NCI-H1694 (cell line): ENCODE measurements at places on chromosomes 2 and 18.

GRCh38 chr2:28271231-28271918 is 121.3 kb upstream of the FOSL2 start:
- DNase-seq: no peak

GRCh38 chr2:119760237-119760955 is 674 bp downstream of the PTPN4 start:
- no peak for DNase-seq

DNA sequence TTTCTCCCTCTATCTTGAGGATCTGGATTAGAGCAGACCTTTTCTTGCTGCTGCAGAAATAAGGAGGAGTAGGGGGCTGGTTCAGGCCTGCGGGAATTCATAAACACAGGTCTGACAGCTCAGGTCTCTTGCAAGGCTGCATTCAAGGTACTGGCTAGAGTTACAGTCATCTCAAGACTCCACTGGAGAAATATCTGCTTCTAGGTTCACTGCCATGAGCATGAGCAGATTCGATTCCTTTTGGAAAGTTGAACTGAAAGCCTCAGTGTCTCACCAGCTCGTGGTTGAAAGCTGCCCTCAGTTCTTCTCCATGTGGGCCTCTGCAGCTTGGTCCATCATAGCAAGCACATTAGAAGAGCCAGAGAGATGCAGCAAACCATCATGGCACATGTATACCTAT is 124.4 kb upstream of the SETBP1 start:
- DNase-seq: no peak

- no peak for DNase-seq
Measured at GRCh38 chr2:1773883-1774282, 29.6 kb upstream of the PXDN start.

DNA sequence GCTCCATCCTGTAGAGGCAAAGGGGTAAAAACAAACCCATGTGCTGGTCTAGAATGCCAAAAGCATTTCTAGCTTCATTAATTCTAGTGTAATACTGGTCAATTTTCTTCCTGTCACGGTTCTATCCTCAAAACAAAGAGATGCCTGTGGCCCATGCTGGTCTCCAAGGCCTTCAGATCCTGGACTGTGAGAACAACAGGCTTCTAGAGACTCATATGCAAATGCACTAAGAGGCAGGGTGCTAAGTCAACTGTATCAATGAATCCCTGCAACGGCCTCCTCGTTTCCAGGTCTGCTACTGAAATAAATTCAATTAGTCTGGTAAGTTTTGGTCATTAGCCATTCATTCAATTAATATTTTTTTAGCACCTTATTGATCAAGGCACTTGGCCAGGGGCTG is 4.0 kb downstream of the IFT172 start:
- no peak for DNase-seq

DNA sequence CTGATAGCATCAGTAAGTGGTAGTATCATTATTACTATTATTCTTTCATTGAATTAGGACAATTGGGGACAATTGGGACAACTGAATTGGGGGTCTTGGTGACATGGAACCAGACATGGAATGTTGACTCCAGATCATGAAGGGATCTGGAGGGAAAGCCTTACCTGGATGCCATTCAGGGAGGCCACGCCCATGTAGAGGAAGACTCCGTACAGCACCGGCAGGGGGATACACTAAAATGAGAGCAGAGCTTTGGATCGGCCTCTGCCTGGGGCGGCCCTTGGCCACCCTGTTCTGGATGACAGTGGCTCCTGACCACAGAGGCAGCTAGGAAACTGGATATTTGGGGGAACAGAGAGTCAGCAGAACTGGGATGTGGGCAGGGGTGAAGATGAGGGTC is 29.2 kb downstream of the MTHFD2 start:
- DNase-seq: no peak

- peak; percentile 88 for DNase-seq
Measured at GRCh38 chr2:47239119-47239969, 84.2 kb upstream of the STPG4 start.

DNA sequence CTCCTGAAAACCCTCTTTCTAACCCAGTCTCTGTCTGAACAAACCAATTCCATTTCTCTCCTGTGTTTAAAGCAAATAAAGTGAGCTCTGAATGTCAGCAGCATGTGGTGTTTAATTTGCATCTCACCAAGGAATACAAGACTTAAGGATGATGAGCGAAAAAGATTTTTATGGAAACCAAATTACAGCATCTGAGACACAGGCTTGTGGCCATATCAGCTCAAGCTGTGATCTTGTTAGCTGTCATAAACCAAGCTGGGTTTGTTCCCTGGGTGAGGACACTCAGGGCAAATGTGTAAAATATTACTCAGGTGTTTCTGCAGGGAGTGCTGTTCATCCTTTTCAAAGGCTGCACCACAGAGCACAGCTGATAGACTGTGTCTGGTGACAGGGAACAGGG is 129.3 kb upstream of the REV1 start:
- no peak for DNase-seq

GRCh38 chr2:85728883-85729824 is 24.6 kb upstream of the ATOH8 start:
- peak; percentile 62 for DNase-seq

- DNase-seq: no peak
Measured at GRCh38 chr18:53375621-53376020, 848.8 kb downstream of the MBD2 start.

DNA sequence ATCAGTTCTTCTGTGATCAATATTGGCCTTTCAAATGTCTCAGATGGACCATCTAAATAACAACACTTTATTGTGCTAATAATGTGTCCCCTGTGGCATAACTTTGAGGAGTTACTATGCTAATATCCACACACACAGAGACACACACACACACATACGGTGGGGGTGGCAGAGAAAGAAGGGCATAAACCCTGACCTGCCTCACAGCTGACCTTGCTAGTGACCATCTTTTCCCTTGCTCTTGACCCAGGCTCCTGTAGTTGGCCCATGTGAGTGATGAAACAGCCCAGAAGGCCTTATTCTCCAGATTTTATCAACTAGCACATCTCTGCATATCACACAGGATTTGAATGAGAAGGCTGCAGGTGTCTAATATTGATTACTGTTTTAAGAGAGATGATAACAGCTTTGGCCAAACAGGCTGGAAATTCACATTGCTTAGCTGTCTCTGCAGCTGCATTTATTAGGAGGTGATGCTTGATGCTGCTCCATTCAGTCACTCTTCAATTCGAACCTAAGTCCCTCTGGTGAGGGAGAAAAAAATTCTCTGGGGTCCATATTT is 176.4 kb downstream of the ACTR3 start:
- DNase-seq: no peak

DNA sequence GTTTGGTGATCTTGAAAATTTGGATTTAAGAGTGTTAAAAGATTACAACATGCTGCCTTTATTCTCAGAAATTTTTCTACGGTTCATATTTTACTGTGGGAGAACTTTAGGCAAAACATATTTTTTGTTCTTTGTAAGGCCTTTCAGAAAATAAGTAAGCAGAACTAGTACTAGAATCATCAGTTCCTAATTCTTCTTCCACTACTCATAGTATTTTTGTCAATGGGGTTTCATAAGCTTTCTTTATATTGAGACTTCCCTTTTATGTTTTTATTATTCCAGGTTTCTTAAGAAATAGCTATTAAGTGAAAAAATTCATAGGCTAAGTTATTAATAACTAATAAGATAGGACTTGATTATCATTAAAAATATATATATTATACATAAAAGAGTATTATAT is 12.4 kb downstream of the UGGT1 start:
- DNase-seq: no peak

DNA sequence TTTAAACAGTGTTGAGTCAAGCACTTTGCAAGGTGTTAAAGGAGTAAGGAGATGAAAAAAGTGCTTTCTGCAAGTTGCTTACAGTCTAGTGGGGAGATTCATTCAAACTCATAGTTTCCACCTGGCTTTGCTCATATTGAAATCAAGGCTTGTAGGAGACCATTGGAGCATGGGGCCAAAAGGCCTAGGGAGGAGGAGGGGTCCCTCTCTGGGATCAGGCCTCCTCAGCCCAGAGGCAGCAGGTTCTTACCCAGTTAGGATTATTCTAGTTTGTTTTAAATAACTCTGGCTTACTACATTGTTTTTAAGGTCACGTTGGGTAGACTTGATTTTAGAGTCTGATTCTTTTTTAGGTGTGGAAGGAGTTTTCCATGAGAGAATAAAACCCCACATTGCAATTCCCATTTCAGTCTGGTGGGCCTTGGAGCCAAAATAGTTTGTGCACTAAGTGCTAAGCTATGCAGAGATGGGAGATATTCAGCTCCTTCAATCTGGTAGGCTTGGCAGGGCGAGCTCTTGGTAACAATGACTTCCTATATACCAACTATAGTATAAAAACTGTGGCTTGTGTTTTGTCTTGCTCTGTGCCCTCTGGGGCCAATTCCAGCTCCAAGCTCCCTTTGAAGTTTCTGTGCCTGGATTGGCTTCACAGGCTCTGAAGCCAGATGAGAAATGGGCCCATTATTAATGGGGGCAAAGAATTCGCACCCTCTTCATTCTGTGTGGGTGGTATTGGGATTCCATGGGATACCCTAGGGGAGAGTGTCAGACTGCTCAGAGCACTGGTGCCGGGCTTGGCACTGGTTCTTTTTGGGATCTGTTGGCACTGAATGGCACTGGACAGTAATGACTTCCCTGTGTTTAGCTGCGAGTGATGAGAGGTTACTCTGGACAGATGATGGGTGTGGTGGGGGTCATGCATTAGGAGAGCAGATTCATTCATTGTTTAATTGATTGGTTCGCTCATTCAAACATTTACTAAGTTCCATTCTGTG is 301.1 kb downstream of the MYCN start:
- DNase-seq: no peak

- DNase-seq: no peak
Measured at GRCh38 chr2:112493858-112494648, 12.1 kb downstream of the TTL start.

- DNase-seq: no peak
Measured at GRCh38 chr18:9016633-9017166, 85.8 kb upstream of the NDUFV2 start.

DNA sequence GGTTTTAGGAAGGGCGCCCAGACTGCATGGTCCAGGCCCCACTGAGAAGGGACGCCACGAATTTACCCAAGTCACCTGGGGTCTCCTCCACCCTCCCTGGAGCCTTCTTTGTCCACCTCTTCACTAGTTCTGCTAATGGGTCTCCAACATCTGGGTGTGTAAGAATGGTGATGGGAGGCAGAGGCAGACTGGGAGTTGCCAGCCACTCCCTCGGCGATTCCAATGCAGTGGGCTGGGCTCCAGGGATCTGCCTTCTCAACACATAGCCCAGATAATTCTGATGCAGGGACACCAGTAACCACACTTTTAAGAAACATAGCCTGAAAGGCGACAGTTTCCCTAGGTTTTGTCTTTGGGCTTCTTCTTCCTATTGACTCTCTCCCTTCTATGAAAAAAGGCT is 39.1 kb downstream of the MRPL44 start:
- no peak for DNase-seq

DNA sequence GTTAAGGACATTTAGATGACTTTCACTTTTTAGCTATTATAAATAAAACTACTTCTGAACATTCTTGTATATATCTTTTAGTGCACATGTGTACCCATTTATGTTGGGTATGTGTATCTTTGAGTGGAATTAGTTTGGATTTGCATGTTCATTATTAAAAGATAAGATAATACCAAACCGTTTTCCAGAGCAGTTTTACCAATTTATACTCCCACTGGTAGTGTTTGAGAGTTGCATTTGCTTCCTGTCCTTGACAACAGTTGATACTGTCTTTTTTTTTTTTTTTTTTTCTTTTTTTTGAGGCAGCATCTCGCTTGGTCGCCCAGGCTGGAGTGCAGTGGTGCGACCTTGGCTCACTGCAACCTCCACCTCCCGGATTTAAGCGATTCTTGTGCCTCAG is 23.3 kb downstream of the SLC30A6 start:
- no peak for DNase-seq

DNA sequence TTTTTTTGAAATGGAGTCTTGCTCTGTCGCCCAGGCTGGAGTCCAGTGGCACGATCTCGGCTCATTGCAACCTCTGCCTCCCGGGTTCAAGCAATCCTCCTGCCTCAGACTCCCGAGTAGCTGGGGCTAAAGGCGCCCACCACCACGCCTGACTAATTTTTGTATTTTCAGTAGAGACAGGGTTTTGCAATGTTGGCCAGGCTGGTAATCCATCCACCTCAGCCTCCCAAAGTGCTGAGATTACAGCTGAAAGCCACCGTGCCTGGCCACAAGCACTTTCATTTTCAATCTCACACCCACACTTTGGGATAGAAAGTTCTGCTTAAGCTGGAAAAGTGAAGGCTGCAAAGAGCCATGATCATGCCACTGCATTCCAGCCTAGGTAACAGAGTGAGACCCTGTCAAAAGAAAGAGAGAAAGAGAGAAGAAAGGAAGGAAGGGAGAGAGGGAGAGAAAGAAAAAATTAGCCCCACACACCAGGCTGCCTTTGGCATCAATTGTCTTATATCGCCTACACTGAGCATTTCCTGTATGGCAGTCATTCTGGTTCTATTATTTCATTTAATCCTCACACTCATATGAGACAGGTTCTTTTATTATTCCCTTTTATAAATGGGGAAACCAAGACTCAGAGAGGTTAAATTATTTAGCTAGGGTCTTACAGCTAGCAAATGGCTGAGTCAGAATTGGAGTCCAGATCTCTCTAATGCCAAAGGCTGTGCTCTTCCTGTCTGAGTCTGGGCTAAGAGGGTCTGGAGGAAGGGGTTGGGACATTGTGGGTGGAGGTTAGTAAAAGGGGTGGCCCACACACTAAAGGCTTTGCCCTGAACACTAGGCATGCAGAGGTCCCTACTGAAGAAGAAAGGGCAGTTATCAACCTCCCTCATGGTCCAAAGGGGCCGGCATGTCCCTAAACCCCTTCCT is 37.9 kb upstream of the PKDCC start:
- no peak for DNase-seq

- no peak for DNase-seq
Measured at GRCh38 chr2:32136097-32136496, 29.6 kb upstream of the SLC30A6 start.

GRCh38 chr18:59928201-59928600 is 28.4 kb downstream of the PMAIP1 start:
- DNase-seq: no peak
